ENCODE measurements at places on chromosomes 5 and 9.
A peak's percentile ranks its signal among the peaks of the same experiment; 100 is the strongest.

DNA sequence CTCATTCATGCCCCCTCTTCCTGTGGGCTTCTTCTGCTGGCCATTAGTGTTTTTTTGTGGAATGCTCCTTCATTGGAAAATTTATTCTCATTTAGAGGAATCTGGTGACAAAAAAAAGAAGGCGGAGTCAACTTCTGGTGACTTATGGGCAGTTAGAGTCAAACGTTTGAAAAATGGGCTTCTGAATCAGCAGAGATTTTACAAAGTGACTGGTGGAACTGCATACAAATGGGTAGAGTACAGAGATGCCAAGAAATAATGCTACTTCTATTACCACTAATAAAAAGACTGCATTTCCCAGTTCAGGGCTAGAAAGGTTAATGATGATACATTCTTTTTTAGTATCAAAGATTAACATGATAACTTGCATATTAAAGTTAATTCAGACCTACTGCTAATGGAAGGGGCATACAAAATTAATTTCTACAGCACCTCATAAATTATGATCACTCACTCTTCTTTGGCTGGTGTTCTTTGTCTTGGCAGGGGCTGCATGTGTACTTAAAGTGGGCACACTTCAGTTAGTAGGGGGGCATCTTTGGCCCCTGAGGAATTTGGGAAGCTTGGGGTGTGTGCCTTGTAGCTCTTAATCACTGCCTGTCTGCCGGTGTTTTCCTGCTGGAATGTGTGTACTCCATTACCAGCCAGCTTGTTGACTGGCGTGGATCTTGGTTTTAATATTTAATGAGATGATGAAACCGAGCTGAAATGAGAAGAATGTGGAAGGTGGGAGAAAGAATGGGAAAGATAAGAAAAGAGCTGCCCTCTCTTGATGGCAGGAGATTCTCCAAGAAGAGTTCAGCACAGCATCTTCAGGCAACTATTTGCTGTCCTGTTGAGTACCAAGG, 148.9 kb downstream of the DOCK2 start:
- no peak for DNase-seq

- DNase-seq: peak; percentile 50
Observed at GRCh38 chr5:90911169-90911568, 352.6 kb downstream of the ADGRV1 start.

- peak; percentile 35 for DNase-seq
Observed at GRCh38 chr5:1419476-1420210, 25.6 kb downstream of the SLC6A3 start.

GRCh38 chr5:125450771-125451170, 704.3 kb upstream of the ZNF608 start:
- DNase-seq: no peak

GRCh38 chr9:83431101-83432060, 106.8 kb downstream of the FRMD3 start:
- DNase-seq: no peak

- no peak for DNase-seq
Observed at GRCh38 chr5:26295541-26295940, 742.8 kb downstream of the CDH9 start.

All from NCI-H345 (cell line).